NCI-H2107 (cell line): ENCODE measurements at places on chromosomes 13 and 19.

- no peak for DNase-seq
Observed at GRCh38 chr19:4500841-4501591, 17.3 kb downstream of the PLIN4 start.

DNA sequence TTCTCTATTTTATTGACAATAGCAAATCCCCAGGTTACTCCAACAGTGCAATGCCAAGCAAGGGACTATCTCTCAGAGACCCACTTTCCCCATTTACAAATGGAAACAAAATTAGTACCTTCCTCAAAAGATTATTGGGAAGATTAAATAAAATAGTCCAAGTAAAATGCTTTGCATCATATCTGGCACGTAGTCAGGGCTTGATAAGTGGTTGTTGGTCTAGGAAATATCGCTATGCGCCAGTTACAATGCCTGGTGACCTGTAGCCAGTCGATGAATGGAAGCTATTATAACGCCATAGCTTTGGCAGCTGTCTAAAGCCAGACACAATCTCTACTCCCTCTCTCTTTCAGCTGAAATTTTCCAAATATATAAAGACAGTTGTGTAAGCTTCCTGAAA is 220.3 kb downstream of the RAP2A start:
- DNase-seq = no peak

GRCh38 chr19:35908973-35909683 is 1.0 kb upstream of the TYROBP start:
- no peak for DNase-seq

- no peak for DNase-seq
Observed at GRCh38 chr13:23701636-23702035, 131.4 kb downstream of the TNFRSF19 start.

DNA sequence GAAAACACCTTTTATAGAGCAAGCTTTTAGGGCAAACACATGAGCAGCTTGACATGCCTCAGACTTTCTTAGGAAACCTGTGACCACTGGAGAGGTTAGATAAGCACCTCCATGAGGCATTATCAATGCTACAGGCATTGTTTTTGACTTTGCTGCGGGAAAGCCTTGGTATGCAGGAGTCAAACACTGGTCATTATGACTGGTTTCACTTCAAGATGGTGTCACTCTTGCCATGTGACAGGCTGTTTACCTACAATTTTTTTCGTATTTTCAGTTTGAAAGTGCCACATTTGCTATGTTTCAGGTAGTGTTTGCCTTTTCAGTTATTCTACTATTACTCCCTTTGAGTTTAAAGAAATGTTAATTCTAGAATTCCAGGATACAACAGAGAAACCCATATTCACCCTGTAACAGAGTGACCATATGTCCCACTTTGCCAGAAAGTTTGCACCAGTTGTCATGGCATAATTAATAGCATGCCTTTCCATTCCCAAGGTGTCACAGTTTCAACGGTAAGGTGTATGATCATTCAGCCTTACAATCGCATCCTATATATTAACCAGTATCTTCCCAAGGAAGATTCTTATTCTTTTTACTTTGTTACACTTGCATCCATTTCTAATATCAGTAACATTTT is 33.0 kb downstream of the USP12 start:
- DNase-seq = no peak

DNA sequence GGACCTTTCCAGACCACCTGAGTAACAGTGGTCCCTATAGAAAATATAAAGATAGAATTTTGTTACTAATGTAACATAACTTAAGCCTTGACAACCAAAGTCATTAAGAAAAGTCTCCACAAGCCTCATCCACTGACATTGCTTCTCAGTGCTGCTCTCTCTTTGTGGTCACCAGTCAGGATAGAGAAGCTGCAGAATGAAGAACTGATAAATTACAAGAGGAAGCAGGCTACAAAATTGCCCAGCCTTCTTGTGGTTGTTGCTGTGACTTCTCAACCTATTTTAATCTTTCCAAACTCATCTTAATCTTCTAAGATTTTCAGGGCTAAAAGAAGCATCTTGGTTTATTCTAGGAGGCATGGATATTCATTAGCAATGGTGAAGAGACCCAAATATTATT is 343.8 kb downstream of the MZT1 start:
- no peak for DNase-seq

DNA sequence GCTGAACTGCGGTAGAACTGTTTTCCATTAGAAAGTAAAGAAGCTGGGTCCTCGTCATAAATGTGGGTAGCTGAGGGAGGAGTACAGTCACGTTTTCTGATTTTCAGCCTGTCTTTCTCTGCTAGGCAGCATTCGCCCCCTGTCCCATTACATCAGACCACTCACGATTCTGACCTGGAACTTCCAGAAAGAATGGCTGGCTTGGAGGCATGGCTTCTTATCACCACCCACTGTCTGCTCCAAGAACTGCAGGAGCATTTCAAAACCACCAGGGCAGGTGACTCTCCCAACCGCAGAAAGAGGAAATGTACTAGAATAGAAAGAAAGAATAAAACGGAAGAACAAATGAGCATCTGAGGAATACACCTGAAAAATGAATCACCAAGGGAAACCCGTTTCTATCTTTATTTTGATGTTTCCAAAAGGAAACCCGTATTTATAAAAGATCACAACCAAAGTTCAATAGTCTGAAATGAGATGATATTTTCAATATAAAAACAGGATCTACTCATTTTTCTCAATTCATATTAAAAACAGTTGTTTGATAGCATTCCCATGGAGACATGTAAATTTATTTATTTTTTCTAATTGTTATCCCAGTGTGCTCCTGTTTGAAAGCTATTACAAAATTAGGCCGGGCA is 22.1 kb upstream of the POMP start:
- DNase-seq = peak; percentile 3

DNA sequence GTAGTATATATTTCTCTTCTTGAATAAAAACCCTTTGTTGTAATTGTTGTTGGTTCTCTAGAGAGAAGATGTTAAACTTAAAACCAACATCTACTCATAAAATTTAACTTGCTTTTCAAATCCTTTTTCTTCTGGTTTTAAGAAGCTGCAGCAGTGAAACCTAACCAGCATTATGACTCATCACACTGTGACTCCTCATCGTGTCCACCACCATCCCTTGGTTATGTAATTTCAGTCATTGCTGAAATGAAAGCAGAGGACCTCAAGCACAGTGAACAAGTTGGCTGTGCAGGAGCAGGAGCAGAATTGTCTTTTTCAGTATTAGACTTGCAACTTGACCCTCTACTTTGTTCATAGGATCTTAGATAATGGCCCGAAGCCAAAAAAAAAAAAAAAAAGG is 64.9 kb upstream of the HTR2A start:
- no peak for DNase-seq

- DNase-seq = no peak
Observed at GRCh38 chr19:30228835-30229524, 143.2 kb upstream of the ZNF536 start.
